ENCODE measurements at places on chromosomes 1 and 21.

- no peak for DNase-seq
Observed at GRCh38 chr1:67830928-67831830, 2.1 kb downstream of the GNG12 start.

- DNase-seq = no peak
Observed at GRCh38 chr21:28152732-28153131, 839.9 kb downstream of the LTN1 start.

GRCh38 chr1:160539990-160540858 is 17.2 kb upstream of the SLAMF6 start:
- peak; percentile 71 for DNase-seq

DNA sequence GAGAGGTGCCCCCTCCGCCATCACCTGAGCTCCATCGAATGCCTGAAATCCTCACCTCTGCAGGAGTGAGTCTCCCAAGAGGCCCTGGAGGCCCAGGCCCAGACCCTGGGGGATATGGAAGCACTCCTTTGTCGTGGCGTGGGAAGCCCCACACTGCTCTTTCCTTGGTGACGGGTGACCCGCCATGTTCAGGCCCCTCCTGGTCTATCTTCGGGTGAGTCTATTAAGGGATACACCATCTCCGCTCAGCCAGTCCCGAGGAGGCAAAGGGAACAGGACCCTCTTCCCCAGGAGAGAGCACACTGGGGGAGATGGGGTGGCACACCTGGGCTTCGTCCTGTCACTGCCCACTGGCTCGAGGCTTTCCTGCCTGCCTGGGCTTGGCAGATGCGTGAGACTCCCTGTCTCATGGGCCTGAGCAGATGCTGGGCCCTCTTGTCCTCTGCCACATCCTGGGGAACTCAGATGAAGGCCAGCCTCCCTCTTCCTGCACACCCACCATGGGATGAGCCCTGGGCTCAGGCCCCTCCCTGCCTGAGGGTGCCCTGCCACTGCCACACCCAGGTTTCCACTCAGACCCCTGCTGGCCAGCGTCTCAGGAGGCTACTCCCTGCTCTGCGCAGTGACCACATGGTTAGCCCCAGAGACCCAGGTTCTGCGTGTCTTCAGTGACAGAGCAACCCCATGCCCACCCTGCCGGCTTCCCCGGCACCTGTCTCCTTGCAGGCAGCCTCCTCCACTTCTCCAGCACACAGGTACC is 3.8 kb upstream of the NPHP4 start:
- DNase-seq = no peak

DNA sequence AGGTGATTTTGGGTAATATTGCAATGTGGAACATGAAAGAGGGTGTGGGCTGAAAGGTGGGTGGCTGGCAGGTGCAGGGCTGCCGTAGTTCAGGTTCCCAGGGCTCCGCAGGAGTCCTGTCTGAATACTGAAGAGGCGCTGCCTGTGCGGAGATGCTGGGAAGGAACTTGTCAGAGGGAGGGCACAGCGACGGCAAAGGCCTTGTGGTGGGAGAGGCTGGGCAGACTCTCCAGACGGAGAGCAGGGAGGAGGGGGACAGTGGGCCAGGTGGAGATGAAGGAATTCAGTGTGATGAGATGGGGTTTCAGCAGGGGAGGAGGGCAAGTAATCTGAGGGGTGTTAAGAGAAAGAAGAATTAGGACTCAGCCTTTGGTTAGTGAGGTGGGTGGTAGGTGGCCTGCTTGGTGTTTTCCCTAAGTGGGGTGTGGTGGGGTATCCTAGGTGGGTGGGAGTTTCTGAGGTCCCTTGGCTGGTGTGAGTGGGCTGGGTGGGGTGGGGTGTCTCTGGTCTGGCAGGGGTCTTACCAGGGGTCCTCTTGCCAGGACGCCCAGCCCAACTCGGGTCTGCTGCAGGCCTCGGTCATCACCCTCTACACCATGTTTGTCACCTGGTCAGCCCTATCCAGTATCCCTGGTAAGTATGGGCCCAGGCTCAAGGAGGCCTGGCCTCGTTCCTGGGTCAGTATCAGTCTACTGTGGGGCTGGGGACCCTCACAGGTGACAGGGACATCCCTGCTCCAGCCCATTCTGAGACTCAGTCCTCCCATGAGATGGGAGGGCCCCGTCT is 15.6 kb downstream of the SERINC2 start:
- no peak for DNase-seq

- no peak for DNase-seq
Observed at GRCh38 chr1:232927830-232928505, 22.4 kb upstream of the NTPCR start.

- DNase-seq = peak; percentile 58
Observed at GRCh38 chr1:152495066-152495675, 15.4 kb upstream of the LCE5A start.

GRCh38 chr1:14698314-14698713 is 99.8 kb downstream of the KAZN start:
- no peak for DNase-seq

- DNase-seq = no peak
Observed at GRCh38 chr1:59564192-59564891, 250.4 kb upstream of the HOOK1 start.

GRCh38 chr1:153623101-153623500 is 4.2 kb downstream of the S100A13 start:
- no peak for DNase-seq

- peak; percentile 32 for DNase-seq
Observed at GRCh38 chr1:202237052-202237451, 43.5 kb downstream of the LGR6 start.

GRCh38 chr1:226490426-226490809 is 58.1 kb upstream of the STUM start:
- no peak for DNase-seq

DNA sequence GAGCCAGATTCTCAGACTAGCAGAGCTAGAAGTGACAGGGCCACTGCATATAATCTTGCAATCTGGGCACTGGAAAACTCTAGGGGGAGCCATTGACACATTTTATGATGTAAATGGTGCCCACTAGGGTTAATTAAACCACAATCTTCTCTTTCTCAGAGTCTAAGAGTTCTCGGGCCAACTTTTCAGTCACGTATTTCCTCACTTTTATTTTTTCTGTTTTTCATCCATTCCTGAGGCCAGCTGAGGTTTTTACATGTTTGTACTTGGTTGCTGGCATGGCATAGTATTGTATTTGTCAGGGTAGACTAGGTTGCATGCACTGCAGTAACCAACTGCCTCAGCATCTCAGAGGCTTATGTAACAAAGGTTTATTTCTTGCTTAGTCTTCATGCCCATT is 138.2 kb downstream of the ZNF326 start:
- DNase-seq = peak; percentile 18

GRCh38 chr1:153404768-153405167 is 11.6 kb upstream of the S100A7A start:
- peak; percentile 58 for DNase-seq

DNA sequence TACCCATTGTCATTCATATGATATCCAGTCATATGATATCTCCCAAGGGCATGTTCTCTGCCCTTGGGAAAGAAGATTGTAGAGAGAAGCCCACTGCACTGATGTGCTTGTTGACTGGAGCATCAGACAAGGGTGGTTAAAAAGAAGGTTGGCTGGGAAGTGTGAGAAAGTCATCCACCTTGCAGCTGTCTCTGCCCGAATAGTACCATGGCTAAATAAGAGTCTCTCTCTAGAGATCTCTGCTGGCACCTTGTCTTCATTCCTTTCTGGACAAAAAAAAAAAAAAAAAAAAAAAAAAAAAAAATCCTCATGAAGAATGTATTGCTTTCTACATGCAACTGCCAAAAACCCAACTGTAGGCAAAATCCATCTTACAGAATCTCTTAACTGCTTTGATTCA is 349.7 kb upstream of the ESRRG start:
- DNase-seq = no peak
